NCI-H2029 (cell line): ENCODE measurements at places on chromosomes 6 and 20.

DNA sequence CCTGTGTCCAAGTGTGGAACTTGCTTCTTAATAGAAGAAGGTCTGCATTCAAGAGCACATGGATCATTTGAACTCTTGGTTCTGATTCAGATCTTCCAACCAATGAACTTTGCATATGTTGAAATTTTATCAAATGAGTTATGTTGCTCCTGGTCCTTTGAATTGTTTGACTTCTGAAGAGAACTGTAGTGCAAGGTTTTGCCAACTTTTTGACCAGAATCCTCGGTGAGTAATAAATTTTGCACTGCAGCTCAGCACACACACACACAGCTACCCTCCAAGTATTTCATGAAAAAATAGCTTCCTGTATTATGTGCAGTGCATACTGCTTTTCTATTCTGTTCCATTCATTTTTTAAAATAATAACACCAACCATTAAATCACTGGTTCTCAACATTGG lies 67.5 kb downstream of the BFSP1 start:
- no peak for DNase-seq

DNA sequence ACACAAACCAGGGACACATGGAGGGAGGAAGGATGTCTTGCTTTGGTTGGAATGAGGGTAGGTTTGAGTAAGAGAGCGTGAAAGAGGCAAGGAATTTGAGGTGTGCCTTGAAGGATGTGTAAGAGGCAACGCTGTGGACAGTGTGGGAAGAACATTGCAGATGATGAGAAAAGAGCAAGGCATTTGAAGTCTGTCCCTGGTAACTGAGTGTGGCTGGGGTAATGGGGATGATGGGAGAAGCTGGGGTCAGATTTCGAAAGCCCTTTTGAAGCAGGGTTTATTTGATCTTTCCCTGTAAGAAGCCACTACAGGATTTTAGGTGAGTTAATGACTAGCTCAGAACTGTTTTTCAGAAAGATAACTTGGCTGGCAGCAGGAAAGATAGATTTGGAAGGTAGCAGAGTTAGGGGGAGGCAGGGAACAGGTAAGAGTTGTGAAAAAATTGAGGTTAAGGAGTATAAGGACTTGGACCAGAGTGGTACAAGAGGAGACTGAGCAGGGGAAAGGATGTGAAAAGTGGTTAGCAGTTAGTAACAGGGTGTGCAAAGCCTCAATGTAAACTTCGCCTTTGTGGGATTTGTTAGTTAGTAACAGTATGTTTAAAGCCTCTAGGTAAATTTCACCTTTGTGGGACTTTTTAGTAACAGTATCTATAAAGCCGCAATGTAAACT lies 17.7 kb downstream of the UTRN start:
- no peak for DNase-seq

GRCh38 chr6:56314683-56315523 lies 67.5 kb upstream of the COL21A1 start:
- no peak for DNase-seq

GRCh38 chr20:6920991-6921613 lies 153.6 kb downstream of the BMP2 start:
- DNase-seq, result no peak

DNA sequence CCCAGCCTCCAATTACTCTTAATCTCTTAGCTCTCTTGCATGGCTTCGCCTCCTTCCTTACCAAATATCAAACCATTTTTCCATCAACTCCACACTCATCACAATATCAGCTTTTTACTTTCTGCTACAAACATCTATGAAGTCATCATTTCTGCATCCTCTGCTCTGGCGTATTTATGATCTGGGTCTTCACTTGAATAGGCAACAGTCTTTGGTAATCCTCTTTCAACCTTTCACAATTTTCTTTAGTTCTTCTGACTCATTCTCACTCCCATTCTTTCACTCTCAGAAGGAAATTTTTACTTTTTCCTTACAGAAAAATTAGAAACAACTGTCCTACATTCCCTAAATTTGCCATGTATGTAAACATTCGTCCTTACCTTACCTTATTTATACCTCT lies 522.4 kb downstream of the HDGFL1 start:
- DNase-seq, result no peak

GRCh38 chr20:17622851-17623508 lies 53.1 kb downstream of the DSTN start:
- DNase-seq, result no peak

GRCh38 chr6:142853244-142854180 lies 91.5 kb downstream of the HIVEP2 start:
- no peak for DNase-seq

DNA sequence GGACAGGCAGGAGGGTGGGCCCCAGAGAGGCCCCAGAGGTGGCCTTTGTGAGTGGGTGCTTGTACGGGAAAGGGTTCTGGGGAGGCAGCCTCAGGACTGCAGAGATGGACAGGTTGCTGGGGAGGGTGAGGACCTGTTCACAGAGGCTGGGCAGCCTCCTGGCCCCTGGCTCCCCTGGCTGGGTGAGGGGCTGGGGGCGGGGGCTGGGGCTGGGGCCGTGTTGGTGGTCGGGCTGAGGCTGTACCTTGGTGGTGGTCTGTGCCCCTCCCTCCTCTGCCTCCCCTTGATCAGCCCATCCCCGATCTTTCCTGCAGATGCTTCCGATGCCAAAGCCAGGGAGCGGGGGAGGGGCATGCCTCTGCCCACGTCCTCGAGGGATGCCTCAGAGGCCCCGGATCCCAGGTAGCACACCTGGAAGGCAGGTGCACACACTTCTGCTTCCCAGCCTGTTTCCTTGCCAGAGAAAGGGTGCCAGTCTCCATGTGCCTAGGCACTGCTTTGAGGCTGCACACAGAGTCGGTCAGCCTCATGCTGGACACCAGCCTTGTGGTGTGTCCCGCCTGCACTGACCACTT lies 4.8 kb downstream of the TCEA2 start:
- no peak for DNase-seq

DNA sequence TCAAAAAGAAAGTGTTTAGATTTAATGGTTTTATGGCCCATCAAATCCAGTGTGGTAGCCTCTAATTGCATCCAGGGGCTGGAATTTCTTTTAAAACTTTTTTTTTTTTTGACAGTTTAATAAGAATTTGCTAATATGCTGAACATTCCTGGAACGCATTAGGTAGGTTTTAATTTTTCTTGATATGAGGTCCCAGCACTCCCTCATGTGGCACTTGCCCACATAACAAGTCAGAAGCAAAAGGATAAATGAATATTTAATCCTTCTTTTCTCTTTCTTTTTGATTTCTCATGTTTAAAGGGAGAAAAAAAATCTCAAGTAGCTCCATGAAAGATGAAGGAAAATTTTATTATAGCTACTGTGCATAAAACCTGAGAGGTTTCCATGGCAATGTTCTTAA lies 13.5 kb downstream of the HAO1 start:
- DNase-seq, result no peak

DNA sequence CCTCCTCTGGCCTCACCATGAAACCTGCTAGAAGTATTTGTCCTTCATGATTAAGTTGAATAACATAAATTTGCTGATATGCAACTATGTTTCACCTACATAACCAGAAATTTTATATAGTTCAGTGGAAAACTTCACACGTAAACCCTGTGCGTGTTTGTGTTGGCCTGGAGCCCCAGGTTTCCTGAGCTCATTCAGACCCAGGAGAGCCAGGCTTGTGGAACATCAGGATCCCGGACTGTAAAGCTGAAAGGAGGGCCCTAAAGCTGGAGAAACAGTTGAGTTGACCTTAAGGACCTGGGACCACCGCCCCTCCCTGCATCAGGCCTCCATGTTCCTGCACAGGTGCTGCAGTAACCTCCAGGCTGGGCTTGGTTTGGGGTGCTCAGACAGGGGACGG lies 3.1 kb upstream of the SPATS1 start:
- no peak for DNase-seq

DNA sequence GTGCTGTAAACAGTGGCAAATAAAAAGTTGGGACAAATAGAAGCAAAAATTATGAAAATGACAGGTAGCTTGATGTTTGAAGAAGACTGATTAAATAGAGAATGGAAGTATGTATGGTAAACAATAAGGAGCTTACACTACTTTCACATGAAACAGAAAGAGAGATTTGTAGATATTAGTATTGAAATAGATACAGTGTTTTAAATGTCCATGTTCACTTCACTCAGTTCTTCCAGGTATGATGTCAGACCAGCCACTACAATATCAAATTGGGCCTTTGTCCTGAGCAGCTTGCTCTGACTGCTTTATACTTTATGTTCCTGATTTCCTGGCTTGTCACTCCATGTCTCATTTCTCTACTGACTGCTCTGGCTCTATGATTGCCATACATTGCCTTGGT lies 107.5 kb downstream of the CENPW start:
- DNase-seq, result no peak

GRCh38 chr6:121040831-121041230 lies 293.4 kb downstream of the TBC1D32 start:
- no peak for DNase-seq

DNA sequence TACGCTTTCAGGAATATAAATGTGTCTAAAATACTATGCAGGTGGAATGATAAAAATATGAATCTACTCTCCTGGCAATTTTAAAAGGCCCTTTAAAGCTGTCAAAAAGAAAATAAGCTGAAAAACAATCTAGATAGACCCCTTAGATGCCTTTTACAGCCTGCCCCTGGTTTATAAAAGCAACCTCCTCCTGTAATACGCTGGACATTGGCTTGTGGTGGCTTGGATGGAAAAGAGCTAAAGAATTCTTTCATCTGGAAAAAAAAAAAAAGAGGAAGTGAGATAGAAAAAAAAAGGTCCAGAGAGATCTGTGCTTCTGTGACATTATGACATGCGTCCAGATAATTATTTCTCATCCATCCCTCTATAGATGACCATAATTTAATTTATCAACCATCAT lies 115.9 kb upstream of the NRSN1 start:
- DNase-seq, result no peak

- DNase-seq, result no peak
These were observed 32.4 kb downstream of the NQO2 start for GRCh38 chr6:3031857-3032640.

GRCh38 chr20:52234302-52235045 lies 42.9 kb upstream of the ZFP64 start:
- DNase-seq, result no peak
